ENCODE measurements at places on chromosomes 1 and 21. TPM values are rescaled to one million over a fixed set of nuclear protein-coding genes. Genes with fewer than 3 reads are reported as not detected.

The ADAM30 gene
- not detected for total RNA-seq

The C1QB gene
- 5.3 TPM for total RNA-seq

- no peak for DNase-seq
These were observed 295.9 kb downstream of the RGS7 start for GRCh38 chr1:241061062-241061461.

The FOXE3 gene
- total RNA-seq: not detected

The SPRR2A gene
- not detected for total RNA-seq

- DNase-seq: no peak
These were observed 42.4 kb downstream of the TTC39A start for GRCh38 chr1:51287966-51288365.

The S100PBP gene
- 42.4 TPM for total RNA-seq

The LAX1 gene
- not detected for total RNA-seq

DNA sequence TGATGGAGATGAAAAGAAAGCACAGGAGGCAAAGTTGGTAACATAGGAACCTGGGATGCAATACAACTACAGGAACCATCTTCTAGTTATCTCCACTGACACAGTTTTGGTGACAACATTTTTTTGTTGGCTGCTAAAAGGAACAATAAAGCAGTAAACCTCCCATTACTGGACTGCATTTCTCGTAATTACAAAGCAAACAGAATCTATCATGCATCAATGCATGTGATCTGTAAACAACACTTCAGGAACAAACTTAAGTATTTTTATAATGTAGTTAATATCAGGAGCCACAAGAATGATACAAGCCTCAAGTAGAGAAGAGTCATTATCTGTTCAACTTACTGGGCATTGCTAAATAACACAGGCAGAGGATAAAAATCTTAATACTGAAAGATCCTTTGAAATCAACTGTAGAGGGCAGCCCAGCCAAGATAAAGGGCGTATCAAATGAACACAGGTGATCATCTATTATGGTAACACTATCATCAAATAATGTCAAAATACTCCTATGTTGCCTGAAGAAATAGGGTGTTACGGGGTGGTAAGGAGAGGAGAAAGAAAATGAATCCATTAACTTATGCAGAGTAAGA is 193.3 kb downstream of the EIF4G3 start:
- no peak for DNase-seq

The TMEM200B gene
- 0.82 TPM for total RNA-seq

DNA sequence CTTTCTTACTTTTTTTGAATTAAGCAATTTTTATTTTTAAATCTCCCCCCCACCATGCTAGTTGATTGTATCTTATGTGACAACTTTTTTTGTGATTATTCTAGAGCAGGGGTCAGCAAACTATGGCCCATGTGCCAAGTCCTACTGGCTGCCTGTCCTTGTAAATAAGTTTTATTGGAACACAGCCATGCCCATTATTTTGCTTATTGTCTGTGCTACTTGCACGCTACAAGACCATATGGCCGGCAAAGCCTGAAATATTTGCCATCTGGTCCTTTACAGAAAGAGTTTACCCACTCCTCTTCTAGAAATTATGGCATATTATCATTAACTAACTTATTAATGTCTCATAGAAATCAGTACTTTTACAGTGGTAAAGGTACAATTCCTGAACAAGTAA is 51.7 kb downstream of the AK5 start:
- DNase-seq: no peak

The SPRR5 gene
- not detected for total RNA-seq

DNA sequence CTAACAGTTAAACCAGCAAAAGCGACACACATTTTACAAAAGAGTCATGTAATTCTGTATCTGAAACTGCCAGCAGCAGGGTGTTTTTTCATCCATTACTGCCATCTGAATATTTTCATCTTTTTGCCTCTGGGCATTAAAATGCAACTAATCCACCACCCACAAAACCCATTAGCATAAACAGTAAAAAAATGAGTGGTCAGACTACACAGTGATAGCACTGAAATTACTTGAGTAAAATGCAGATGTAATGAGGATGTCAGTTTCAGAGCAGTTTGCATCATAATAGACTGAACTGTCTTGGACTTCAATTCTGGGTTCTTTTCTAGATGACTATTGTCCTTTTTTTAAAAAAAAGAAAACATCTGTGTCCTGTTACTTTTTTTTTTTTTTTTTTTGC is 132.3 kb downstream of the GABPA start:
- DNase-seq: no peak

Data from frontal cortex (tissue), 4 donors.